Stimulated activated CD4-positive, alpha-beta T cell treated with anti-CD3 and anti-CD28 coated beads, Interleukin-15, amount 100 ng/mL, for 1 hour (primary cell): ENCODE measurements at places on chromosomes 11 and 22.

DNA sequence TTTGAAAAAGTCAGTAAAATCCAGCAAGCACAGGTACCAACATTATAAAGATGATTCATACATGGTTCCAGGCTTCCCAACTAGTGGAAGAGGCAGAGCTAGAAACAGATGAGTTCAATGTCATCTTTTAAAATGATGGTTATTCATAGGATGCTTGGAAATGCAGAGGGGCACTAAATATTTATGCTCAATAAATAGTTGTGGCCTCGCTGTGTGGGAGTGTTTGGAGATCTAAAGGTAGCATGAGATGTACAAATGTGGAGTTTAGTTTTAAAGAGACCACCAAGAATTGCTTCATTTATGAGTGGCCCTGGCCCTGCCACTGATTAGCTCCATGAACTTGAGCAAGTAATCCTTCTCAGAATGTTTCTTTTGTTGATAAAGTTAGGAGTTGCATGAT, 182.2 kb downstream of the ETS1 start:
- no peak for DNase-seq

- no peak for DNase-seq
Measured at GRCh38 chr11:36447947-36448346, 62.1 kb downstream of the TRAF6 start.

GRCh38 chr22:17514084-17514483, 49.2 kb upstream of the SLC25A18 start:
- no peak for DNase-seq

- no peak for DNase-seq
Measured at GRCh38 chr11:131486100-131486499, 115.7 kb downstream of the NTM start.

DNA sequence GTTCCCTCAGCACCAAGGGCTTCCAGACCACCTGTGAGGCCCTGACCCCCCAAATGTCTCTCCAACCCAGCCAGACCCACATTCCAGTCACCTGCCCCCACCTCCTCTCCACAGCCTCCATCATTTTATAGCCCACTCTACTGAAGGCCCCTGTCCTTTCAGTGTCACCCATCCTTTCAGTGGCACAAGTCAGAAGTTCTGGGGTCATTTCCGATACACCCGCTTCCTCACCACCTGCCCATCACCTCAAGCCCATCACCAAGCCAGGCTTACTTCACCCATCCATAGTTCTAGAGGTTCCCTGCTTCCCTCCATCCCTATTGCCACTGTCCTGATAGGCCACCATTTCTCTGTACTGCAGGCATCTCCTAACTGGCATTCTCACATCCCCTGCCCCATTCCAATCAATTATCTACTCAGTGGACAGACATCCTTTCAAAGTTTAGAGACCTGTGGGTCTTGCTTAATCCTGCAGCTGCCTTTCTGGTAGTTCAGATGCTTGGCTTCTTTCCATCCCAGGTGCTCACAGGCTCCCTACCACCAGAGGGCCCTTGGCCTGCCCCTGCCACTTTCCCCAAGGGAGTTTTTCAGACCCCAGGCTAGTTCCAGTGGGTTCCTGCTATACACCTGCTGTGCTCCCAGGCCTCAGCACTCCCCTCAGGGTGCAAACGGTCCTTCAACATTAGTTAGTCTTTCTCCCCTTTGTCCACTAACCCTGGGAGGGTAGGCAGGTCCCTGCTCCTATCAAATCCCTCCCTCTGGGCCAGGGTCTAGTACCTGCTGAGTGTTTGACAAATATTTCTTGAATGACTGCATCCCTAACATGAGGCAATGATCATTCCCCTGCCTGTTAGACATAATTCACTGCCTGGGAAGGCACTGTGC, 7.6 kb downstream of the KCNQ1OT1 start:
- DNase-seq, result no peak

- no peak for DNase-seq
Measured at GRCh38 chr22:36471341-36471821, 10.1 kb downstream of the TXN2 start.

DNA sequence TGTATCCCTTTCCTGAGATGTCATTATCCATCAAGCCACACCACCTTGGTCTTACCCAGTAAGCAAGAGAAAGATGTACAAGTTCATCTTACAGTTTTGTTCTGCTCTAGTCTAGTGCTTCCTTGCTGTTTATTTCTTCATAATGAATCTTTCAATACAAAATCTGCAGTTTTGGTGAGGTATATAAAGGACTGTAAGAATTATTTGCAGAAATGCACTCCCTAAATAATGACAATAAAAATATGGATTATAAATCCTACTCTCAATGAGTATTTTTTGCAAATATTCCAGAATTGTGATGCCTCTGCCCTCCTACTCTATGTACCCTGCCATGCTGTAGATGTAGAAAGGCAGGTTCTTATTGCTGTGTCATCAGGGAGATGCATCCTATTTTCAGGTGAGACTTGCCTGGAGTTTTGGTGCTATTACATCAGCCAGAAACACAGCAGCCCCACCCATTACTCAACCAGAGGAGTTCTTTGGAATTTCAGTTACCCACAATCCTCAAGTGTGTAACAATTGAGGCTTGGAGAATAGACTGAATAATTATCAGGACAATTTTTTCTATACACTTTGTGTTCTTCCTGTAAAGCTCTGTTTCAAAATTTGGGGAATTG, at the start of gene OR10S1:
Gene OR10S1, minus strand, starts transcription at position 51 of the 617 bp plus-strand sequence. CDS start 117 bp downstream, outside the sequence.
- DNase-seq, result no peak

- no peak for DNase-seq
Measured at GRCh38 chr11:45041596-45041995, 90.9 kb upstream of the TP53I11 start.

GRCh38 chr11:132054822-132055221, 684.4 kb downstream of the NTM start:
- DNase-seq, result no peak

DNA sequence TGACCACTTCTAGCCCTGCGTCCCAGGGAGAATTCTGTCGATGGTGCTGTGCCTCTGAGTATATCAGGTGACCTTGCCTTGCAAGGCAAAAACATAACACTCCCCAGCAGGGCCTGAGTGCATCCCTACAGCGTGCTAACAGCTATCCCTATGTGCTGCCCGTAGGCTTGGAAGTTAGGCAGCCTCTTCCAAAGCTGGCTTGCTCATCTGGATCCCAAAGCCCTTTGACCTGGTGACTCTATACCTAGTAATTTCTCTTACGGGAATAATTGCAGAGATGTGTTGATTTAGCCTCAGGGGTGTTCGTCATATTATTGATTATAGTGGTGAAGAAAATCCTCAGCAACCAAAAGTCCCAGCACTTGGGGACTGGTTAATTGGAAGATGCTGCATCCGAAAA, 32.6 kb upstream of the CRYBB3 start:
- no peak for DNase-seq

DNA sequence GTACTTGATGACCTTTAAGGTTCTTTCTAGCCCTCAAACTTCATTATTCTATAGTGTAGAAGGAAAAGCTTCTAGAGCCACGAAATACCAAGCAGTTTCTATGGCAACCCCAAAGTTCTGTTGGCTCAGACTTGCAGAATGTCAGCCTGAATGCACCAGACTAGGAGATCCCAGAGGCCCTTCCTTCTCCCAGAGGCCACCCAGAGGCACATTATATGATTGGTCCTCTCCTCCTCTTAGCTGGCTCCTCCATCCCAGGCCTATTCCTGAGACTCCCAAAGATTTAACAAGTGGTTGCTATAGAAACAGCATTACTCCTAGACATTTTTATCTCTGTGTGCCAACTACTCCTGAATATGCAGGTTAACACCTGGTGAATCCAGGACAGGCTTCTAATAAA, 69.2 kb upstream of the CCDC90B start:
- DNase-seq, result no peak

- DNase-seq, result no peak
Measured at GRCh38 chr22:27719036-27719347, 82.6 kb downstream of the MN1 start.

GRCh38 chr11:17691550-17691949, 27.8 kb upstream of the MYOD1 start:
- DNase-seq, result no peak

GRCh38 chr11:2142762-2143202, 3.6 kb upstream of the IGF2 start:
- no peak for DNase-seq

- DNase-seq, result no peak
Measured at GRCh38 chr22:18997306-18997924, 61.3 kb upstream of the PRODH start.

GRCh38 chr11:882596-882995, 28.0 kb downstream of the CHID1 start:
- DNase-seq, result no peak

DNA sequence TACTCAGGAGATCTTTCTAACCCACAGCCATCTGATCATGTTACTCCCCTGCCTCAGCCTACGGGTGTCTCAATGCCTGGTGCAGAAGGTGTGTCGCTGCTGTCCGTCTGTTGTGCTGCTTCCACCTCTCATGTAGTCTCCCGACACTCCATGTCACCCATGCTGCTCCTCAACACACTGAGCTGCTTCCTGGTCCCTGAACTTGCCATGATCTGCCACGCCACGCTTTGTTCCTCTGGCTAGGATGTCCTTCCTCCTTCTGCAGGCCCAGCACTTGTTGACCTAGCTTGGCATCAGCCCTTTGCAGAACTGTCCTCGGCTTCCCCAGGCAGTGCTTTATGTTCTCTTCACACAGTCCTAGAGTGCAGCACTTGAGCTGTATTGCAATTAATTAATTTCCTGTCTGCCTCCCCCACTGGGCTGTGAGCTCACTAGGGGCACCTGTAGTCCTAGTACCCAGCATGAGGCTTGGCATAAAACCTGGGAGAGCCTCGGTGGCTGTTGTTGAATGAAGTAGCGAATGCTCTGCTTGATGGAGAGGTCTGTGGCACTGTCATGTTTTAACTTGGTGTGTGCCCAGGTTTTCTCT, 9.5 kb downstream of the GTPBP1 start:
- no peak for DNase-seq

GRCh38 chr22:45235101-45235777, 5.5 kb downstream of the KIAA0930 start:
- DNase-seq, result no peak
